ENCODE measurements at places on chromosomes 1 and 21.

DNA sequence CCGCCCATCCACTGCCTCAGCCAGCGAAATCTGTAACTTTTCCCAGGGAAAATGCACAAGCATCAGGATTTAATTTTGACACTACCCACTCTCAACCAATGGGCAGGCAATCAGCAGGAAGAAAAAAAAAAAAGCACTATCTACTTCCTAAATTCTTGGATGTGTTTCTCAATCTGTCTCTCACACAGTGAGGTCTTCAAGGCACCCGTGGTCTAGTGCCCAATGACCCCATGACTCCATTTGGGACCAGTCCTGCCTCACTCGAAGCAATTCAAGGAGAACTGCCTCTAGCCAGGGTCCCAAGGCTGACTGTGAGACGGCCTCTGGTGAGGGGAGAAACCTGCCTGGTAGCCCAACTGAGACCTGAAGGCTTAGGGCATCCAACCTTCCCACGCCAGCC, 35.9 kb downstream of the CSF1 start:
- DNase-seq, result no peak

DNA sequence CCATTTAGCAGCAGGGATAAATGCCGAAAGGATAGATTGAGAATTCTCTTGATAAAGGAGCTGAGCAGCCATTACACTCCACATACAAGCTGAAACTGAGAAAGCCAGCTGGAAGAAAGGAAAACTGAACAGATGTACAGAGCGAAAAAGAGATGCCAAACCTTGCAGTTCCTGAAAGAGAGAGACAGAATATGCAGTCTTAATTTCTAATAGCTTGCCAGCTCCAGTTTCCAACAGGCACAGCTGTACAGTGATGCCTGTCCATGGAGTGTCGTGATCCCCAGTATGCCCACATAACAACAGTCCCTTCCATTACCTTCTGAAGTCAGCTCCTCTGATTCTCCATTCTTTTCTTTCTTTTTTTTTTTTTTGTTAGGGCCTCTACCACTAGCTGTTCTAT, 22.7 kb downstream of the ABL2 start:
- DNase-seq, result no peak

DNA sequence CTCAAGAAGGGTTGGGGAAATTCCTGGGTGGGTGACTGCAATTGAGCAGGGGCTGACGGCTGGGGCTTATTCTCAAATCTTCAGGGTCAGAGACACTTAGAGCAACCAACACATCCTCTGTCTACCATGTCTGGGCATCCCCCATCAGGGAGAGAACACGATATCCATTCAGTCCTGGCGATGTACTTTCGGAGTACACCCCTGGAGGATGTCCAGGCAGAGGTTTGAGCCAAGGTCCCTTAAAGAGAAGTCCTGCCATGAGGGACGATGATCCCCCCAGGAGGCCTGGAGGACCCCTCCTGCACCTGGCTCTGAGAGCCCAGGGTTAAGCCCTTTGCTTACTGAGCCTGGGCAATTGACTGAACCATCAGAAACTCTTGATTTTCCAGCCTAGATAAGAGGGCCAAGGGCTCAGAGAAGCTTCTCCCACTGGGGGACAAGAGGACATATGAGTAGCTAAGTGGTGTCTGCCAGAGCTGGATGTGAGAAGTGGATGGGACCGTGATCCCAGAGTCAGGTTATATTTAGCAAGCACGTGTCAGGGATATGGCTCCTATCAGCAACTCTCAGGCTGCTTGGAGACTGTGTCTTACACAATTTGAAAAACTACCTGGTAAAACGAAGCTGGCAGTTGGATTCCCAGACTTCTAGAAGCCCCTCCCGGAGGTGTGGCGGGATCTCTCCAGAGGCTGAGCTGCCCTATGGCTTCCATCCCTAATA, 253.3 kb upstream of the VAMP3 start:
- DNase-seq, result peak; percentile 57

DNA sequence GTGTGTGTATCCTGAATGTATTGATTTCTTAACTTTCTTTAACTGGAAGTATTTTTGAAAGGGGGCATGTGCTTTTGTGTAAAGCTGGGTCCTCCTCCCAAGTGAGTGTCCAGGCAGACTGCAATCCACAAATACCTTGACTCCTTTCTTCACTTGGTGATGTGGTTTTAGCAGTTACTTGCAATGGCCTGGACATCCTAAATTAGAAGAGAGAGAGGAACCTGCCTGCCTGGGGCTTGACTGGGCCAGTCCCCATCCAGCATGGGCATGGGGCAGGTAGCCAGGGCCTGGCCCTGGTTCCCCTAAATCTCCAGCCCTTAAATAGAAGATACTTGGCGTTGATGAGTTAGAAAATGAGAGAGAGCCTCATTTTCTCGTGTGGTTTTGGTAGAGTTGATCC, 159.7 kb downstream of the PGBD5 start:
- DNase-seq, result no peak

GRCh38 chr1:25501235-25502058, 42.0 kb upstream of the LDLRAP1 start:
- DNase-seq, result no peak

GRCh38 chr1:55322842-55323241, 107.7 kb upstream of the USP24 start:
- no peak for DNase-seq

- no peak for DNase-seq
Observed at GRCh38 chr1:20884513-20884912, 97.4 kb upstream of the HP1BP3 start.

GRCh38 chr1:54160351-54160750, 7.6 kb upstream of the CDCP2 start:
- DNase-seq, result no peak

DNA sequence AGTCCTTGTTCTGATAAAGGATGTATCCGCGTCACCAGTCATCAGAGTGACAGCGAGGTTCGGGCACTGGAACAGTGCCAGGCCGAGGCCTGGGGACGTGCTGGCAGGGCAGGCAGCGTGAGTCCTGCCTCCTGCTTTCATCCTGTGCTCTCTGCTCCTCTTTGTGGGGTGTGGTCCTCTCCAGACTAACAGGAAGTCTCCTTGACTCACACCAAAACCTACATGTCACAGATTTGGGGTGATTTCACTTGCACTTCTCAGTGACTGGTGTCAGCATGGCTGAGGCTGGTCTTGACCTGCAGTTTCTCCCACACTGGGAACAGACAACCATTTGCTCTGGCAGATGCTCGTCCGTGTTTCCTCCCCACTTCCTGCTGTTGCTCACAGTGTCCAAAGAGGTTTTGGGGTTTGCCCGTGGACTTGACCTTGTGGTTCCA, 8.8 kb upstream of the NLRP3 start:
- no peak for DNase-seq

- no peak for DNase-seq
Observed at GRCh38 chr1:109485001-109485400, 1.3 kb downstream of the ATXN7L2 start.

- DNase-seq, result no peak
Observed at GRCh38 chr1:90564164-90564563, 152.9 kb downstream of the BARHL2 start.

- no peak for DNase-seq
Observed at GRCh38 chr1:234839663-234840062, 229.7 kb upstream of the IRF2BP2 start.

DNA sequence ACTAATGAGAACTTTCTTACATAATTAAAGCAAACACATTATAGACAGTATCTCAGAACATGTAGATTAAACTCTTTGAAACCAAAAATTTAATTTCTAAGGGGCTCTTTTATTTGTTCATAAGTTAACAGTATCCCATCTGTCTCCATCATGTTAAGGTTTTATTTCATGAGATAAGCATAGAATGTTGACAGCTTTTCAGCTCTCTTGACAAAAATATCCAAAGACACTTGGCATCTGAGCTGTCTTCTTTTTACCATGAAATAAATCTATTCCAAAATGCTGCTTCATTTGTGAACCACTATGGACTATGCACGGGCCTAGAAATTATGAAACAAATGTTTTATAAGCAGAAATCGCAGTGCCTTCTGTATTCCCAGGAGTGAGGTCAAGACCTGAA, 45.2 kb downstream of the SCYL3 start:
- DNase-seq, result no peak

GRCh38 chr1:8127171-8127641, 101.1 kb upstream of the ERRFI1 start:
- no peak for DNase-seq

DNA sequence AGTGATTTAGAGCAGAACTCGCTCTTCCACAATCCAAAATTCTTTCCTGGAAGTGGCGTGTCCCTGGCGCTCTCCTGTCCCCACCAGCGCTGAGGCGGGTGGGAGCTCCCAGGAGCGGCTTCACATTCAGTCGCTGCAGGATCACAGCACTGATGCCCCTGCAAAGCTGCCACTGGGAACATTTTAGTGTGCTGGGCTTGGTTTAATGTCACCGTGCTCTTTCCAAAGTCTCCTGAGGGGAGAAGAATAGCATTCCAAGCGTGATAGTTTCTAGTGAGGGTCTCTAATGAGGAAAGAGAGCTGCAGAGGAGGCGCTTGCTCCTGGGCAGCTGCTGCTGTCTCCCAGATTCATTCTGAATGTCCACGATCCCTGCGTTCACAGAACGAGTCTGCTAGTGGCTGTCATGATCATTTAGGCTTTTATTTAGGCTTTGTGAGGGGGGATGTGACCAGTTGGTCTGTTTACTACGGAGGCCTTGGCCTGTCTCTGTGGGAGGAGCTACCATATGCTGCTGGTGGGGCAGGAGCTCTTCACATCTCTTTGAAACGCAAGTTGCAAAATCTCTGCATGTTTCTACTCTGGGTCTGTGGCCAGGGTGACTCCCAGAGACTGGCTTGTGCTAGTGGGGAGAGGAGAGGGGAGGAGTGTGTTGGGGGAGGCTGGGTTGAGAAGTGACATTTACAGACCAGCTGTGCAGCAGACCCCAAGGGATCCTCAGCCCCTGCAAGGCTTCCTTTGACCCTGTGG, 23.4 kb downstream of the OLFML3 start:
- no peak for DNase-seq

- DNase-seq, result no peak
Observed at GRCh38 chr21:14403681-14404318, 20.9 kb upstream of the HSPA13 start.

- DNase-seq, result no peak
Observed at GRCh38 chr1:76293831-76294230, 219.3 kb downstream of the ST6GALNAC3 start.

DNA sequence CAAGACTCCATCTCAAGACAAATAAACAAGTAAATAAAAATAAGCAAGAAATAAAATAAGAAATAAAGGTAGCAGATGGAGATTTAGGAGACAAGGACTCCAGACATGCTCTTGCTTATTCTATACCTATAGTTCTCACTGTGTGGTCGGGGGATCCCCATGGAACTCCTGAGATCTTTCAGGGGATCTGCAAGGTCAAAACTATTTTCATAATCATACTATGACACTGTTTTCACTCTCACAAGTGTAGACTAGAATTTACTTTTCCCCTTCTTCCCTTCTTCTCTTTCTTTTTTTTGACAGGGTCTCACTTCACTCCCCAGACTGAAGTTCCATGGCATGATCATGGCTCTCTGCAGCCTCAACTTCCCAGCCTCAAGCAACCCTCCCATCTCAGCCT, 29.8 kb upstream of the NLRP3 start:
- DNase-seq, result no peak

- DNase-seq, result no peak
Observed at GRCh38 chr1:172134087-172134731, 286.3 kb upstream of the C1orf105 start.

- DNase-seq, result no peak
Observed at GRCh38 chr1:94000510-94001282, 91.5 kb upstream of the GCLM start.

DNA sequence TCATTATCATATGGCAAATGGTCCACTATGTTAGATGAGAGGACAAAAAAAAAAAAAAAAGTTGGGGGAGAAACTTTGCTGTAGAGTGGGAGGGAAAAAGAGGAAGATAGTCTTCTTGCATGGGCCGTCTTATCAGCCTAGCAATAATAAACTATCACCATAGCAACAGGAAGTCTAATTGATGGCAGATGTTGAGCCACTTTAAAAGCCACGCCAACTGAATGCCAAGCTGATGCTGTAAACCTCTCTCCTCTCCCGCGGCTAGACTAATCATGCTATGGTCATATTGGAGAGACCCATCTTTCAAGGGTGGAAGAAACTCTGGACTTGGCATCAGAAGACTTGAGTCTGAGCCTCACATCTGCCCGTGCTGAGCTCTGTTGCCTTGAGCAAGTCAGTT, 122.2 kb upstream of the HOOK1 start:
- DNase-seq, result no peak

- no peak for DNase-seq
Observed at GRCh38 chr1:239184561-239185244, 201.7 kb upstream of the CHRM3 start.

- DNase-seq, result no peak
Observed at GRCh38 chr1:18748435-18748834, 111.0 kb downstream of the TAS1R2 start.

DNA sequence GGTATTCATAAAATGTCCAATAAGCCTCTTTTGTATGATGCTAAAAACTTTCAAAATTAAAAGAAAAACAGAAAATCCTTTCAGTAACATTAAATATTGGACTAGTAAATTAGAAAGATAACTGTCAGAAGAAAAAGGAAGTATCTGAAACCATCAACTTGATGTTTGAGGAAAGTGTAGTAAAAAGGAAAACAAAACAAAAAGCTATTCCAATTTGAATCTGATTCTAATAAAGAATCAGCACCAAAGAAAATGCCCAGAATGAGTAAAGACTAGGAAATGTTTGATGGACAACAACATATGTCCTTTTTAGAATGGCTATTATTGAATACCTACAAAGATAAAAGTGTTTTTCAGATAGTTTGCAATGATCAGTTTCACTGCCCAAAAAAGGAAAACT, 79.9 kb upstream of the RBM34 start:
- no peak for DNase-seq

GRCh38 chr1:2282556-2283270, 54.6 kb downstream of the SKI start:
- DNase-seq, result no peak

DNA sequence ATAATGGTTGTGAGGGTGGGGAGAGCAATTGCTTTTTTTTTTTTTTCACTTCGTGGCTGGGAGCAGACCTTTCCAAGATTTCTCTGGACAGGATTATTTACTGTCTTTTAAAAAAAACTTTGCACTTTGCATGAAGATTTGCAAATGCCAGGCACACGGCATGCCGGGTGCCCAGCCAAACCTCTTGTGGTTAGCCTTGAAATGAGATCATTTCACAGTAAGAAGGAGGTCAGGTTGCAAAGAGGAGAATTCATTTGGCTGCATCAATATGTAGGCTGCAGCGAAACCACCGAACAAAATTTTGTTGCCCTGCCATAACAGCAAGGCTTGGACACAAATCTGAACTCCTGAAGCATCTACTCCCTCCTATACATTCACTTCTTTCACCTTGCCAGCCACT, 36.5 kb upstream of the KCND3 start:
- DNase-seq, result no peak
